ENCODE measurements at places on chromosomes 16 and 17.
A peak's percentile ranks its signal among the peaks of the same experiment; 100 is the strongest.

- DNase-seq = no peak
These were observed 2.1 kb downstream of the CMTM2 start for GRCh38 chr16:66581246-66581952.

DNA sequence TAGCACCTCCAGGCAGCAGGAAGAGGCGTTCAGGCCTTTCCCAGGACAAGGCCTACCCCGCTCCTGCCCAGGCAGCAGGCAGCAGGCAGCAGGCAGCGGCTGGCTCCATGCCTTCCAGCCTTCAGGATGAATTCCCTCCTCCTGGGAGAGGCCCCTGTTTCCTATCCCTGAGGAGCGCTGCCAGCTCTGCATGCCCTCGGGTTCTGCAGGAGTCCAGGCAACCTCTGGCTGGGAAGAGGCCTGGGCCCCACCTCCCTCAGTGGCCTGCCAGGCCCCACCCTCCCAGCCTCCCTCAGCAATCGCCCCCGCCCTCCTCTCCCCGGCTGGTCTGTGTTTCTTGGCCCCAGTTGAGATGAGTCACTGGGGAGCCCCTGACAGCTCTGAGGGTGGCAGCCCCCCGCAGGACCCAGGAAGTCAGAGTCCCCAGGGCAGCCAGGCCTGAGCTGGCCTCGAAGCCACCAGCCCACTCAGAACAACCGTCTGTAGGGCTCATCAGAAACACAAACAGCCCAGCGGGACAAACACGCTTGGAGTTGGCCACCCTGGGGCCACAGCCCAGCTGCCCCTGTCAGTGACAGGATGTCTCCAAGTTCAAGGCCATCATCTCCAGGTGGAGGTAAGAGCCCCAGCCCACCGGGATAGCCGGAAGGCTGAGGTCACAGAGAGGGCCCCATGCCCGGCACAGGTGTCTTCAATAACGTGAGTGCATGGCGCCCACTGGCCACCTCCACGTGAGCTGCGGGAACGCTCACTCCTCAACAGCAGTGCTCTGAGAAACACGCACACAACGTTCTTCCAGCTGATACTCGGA is 39.5 kb upstream of the CIBAR2 start:
- no peak for DNase-seq

GRCh38 chr17:2972749-2973148 is 90.7 kb downstream of the OR1D5 start:
- DNase-seq = no peak

- DNase-seq = no peak
These were observed 644 bp upstream of the RHBDF2 start for GRCh38 chr17:76501827-76502307.

GRCh38 chr16:75116081-75116910 is at the start of gene LDHD:
LDHD (minus strand) TSS chr16:75116780; CDS start chr16:75116720, 60 bp downstream.
- no peak for DNase-seq

DNA sequence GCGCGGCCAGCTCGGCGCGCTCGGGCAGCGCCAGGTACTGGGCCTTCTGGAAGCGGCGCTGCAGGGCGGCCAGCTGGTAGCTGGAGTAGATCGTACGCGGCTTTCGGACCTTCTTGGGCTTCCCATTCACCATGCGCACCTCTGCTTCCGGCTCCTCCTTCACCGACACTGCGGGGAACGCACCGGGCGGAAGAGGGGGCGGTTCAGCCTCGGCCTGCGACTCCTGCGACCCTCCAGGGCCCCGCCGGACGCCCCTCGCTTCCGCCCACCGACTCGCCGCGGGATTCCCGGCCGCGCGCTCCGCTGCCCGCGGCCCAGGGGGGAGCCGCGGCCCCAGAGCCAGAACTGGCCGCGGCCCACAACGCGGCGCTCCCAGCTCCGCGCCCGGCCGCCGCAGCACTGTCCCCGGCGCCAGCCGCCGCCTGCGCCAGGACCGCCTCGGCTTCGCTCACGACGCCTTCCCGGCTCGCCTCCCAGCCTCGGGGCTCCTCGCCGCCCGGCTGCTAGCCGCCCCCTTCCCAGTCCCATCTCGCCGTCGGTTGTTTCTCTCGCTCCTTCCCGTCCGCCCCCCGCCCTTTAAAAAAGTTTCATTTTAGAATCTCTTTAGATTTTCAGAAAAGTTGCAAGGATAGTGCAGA is 1.5 kb downstream of the DLX3 start:
- peak; percentile 14 for DNase-seq

- no peak for DNase-seq
These were observed 9.6 kb downstream of the SDR42E2 start for GRCh38 chr16:22171953-22172352.

GRCh38 chr17:76752006-76752405 is 14.1 kb downstream of the MFSD11 start:
- DNase-seq = no peak

GRCh38 chr17:72175787-72176515 is 55.1 kb downstream of the SOX9 start:
- no peak for DNase-seq

DNA sequence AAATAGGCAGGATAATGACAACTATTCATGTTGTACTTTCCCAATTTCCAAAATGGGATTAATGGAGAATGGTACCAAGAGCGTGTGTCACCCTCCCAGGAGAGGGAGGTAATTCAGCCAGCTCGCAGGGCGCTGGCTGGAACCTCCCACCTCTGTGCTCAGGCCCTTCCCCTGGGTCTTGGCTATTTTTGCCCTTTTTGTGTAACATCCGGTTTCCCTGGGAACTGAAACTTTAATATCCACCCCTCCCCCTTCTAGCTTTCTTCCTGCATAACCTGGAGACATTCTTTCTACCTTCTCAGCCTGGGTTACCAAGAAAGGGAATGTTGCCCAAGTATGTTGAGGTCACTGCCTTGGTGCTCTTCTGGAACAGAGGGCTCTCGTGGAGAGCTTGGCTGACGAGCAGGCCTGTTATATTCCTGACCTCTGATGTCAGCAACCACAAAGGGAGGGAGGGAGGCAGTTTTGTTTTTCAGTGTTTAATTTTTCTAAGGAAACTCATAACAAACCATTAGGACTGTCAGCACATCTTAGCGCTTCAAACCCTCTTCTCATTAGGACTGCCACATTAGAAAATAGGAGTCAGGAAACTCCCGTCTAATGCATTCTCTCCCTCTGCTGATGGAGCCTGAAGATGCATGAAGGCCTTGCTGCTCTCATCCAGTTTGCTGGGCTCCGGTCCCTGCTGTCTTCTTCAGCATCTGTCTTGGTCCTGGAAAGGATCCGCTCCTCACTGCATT is 25.6 kb downstream of the ITGB3 start:
- no peak for DNase-seq

- DNase-seq = no peak
These were observed 4.6 kb upstream of the KRT16 start for GRCh38 chr17:41617136-41617535.
